Myometrial cell (primary cell): ENCODE measurements at places on chromosomes 2 and 18. TPM values are rescaled to one million over a fixed set of nuclear protein-coding genes. Genes with fewer than 3 reads are reported as not detected.

The CTLA4 gene
- not detected in 2 replicates for total RNA-seq

The PRPF40A gene
- 76.7 and 100 TPM in 2 replicates for total RNA-seq

The DOK1 gene
- total RNA-seq = 23.9 and 30.3 TPM in 2 replicates

The CHST9 gene
- total RNA-seq = not detected in 2 replicates

The ZSWIM2 gene
- not detected in 2 replicates for total RNA-seq

The ANKRD30B gene
- total RNA-seq = not detected in 2 replicates

The CFAP65 gene
- not detected in 2 replicates for total RNA-seq

The PSMA8 gene
- total RNA-seq = not detected in 2 replicates

The SERPINB10 gene
- 0.35 TPM in 1 of 2 replicates, not detected in the other for total RNA-seq

The GCA gene
- 3.7 and 8.9 TPM in 2 replicates for total RNA-seq

The IKZF2 gene
- total RNA-seq = 16.8 and 25.9 TPM in 2 replicates

The GPR45 gene
- not detected in 2 replicates for total RNA-seq

The MC2R gene
- not detected in 2 replicates for total RNA-seq

The HOXD12 gene
- not detected in 2 replicates for total RNA-seq

The LRPPRC gene
- 40.1 and 49.6 TPM in 2 replicates for total RNA-seq

The CCDC85A gene
- 1.6 and 3.7 TPM in 2 replicates for total RNA-seq

The ENOSF1 gene
- 16.7 and 21.8 TPM in 2 replicates for total RNA-seq

The ACVR1 gene
- 16.3 and 17.9 TPM in 2 replicates for total RNA-seq

The ERFE gene
- 0.58 and 0.71 TPM in 2 replicates for total RNA-seq

The CCDC148 gene
- total RNA-seq = 0.71 TPM in 1 of 2 replicates, not detected in the other

The GKN1 gene
- total RNA-seq = not detected in 2 replicates
